Foreskin keratinocyte (primary cell): ENCODE measurements at places on chromosomes 6 and 20.

- DNase-seq: no peak
These were observed 175.9 kb upstream of the SCGN start for GRCh38 chr6:25476126-25476525.

DNA sequence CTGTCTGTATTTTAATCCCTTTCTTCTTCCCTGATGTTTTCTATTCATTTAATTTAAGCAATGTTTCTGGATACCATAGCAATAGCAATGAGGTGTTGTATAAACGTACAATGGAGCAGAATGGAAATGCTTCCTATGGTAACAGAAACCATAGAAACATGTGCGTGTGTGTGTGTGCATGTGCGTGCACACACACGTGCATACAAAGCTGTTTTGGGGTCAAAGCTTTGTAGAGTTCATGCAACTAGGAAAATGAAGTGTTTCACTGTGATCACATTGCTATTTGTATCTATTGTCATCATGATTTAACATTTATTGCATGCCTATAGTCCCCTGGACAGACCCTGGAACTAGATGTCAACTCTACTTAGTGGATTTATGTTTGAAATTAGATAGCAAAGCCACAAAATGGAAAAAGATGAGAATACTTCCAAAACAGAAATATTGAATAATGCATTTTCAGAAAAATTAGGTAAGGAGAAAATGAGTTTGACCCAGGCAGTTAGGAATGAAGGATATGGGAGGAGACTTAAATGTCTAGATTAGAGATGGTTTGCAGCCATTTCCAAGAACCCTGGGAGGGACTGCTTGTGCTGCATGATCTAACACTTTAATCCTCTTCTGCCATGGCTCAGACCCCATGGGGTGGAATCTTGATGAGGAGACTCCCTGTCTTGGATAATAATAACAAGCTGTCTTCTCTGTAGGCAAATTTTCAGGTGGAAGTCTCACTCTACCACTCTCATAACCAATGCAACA is 124.4 kb downstream of the TRMT11 start:
- no peak for DNase-seq

DNA sequence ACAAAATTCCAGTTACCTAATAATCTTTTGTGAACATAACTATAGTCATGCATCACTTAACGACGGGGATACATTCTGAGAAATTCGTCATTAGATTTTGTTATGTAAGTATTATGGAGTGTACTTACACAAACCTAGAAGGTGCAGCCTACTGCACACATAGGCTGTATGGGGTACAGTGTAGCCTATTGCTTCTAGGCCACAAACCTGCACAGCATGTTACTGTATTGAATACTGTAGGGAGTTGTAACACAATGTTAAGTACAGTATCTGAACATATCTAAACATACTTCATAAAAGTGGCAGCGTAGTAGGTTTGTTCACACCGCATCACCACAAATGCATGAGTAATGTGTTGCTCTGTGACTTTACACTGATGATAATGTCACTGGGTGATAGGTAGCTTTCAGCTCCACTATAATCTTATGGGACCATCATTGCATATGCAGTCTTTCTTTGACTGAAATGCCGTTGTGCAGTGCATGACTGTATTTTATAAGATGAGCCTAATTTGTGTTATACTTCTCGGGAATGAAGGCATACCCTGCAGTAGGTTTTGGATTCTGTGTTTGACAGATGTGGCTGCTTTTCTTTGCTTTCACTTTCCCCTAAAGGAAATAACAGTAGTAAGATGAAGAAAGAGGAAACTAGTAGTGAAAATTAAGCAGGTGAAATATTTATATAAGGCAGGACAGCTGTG is 365.6 kb downstream of the FARS2 start:
- no peak for DNase-seq

DNA sequence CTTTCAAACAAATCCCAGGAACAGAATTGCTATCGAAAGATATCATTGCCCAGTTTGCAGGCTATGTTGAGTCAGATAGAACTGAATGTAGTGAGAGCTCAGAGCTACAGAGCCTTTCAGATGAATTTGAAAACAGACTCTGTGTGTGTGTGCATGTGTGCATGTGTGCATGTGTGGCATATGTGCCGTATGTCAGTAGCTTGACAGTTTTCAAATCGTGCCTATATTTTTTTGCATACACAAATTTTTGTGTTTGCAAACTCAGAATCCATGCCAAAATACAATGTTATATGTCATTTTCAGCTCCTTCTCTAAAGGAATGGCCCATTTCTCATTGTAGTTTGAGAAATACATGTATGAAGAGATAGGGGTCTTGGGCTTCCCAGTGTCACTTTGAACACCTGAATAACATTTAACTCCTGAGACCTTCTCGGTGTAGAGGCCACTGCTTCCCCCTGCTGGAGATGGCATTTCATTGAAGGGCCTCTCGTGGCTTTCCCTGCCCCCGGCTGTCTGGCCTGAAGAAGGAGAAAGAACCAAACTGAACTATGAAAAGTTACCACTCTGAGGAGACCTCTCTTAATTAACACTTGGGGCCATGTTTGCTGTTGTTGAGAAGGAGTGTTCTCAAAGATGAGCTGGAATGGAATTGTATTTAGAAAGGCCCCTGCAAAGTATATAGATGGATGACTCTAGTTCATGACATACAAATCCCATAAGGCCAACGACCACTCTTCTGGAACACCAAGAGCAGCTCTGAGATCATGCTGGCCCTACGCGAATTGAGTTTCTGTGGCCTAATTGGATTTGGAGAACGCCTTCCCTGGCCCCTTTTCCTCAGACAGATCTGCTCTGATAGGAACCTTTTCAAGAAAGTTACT is 58.7 kb downstream of the VAPB start:
- DNase-seq: no peak

DNA sequence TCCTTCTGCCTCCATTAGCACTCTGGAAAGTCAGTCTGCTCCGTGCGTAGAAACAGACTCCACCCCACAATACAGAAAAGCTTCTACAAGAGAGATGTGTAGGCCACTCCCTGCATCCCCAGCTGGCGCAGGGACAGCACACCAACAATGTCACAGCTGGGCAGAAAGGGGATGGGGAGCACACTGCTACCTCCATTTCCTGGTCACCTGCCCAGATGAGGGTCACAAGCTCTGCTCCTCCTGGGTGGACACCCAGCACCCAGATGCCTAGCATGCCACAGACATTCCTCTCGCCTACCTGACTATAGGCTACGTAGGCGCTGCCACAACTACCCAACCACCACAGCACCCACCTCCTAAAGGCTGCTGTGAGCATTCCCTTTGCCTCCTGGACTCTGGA is 12.2 kb downstream of the BEND3 start:
- DNase-seq: no peak

- peak; percentile 82 for DNase-seq
These were observed 19.7 kb upstream of the UTRN start for GRCh38 chr6:144265390-144265789.
